ENCODE measurements at places on chromosomes 4 and X.

DNA sequence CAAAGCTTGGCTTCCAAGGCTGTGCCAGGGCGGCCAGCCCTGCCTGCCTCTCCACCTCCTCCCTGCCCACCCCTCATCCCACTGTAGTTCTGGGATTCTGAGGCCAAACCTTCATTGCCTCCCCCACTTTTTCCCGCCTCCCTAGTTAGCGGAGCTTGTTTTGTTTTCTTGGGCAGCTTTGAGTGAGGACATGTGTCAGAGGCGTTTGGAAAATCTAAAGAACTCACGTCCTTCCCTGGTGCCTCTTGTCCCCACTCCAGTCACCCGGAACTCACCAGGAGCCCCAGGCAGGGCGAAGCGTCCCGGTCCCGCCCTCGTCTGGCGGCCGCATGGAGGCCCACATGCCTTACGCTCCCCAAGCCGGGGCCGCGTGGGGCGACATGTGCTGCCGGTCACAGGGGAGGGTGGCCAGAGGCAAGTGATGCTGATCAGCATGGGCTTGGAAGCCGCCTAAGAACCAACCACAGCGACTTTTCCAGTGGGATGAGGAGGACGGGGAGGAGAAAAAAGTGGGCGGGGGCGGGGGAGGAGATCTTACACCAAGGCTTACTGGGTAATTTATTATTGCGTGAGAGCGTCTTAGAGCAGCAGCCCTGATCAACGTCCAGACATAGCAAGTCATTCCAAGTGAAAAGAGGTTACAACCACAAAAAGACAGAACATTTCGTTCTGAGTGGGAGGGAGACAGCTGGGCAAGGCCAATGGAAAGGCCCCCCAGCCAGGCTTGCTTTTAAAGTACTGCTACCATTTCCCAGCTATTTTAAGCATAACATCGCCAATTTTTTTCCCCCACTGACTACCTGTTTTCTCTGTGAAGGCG, 48.5 kb downstream of the PRPS1 start:
- DNase-seq, result peak; percentile 82

- DNase-seq, result no peak
Measured at GRCh38 chr4:179605196-179605595, 2163.0 kb upstream of the AGA start.

- DNase-seq, result peak; percentile 60
Measured at GRCh38 chr4:27684610-27685011, 824.0 kb downstream of the STIM2 start.

DNA sequence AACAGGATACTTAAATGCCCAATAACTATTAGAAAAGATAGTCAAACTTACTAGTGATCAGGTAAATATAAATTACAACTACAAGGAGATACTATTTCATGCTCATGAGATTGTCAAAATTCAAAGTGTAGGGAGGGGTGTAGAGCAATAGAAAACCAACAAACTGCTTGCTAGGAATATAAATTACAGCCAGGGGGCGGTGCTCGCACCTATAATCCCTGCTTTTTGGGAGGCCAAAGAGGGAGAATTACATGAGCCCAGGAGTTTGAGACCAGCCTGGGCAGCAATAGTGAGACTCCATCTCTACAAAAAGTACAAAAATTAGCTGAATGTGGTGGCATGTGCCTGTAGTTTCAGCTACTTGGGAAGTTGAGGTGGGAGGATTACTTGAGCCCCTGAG, 556.5 kb upstream of the NR3C2 start:
- peak; percentile 23 for DNase-seq

GRCh38 chrX:40644821-40645358, 2.5 kb downstream of the CXorf38 start:
- DNase-seq, result peak; percentile 12

DNA sequence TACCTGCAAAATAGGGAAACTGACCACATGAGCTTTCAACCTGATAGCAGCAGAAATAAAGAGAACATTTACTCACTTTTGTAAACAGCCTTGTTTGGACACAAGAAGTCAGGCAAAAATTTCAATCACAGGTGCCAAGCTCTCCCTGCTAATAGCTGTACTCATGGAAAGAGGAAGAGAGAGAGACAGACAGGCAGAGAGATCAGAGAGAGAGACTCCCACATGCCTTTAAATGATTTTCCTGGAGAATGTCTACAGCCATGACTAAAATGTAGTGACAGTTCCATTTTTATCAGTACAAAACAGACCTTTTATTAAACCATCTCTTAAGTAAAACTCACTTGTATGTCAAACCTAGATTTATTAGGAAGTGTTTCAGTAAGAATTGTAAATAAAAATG, 752.9 kb downstream of the TRAM1L1 start:
- no peak for DNase-seq

All from BE2C (cell line).